ENCODE measurements at places on chromosomes 2 and 18.

GRCh38 chr2:24354957-24355356, 5.4 kb downstream of the ITSN2 start:
- no peak for DNase-seq

DNA sequence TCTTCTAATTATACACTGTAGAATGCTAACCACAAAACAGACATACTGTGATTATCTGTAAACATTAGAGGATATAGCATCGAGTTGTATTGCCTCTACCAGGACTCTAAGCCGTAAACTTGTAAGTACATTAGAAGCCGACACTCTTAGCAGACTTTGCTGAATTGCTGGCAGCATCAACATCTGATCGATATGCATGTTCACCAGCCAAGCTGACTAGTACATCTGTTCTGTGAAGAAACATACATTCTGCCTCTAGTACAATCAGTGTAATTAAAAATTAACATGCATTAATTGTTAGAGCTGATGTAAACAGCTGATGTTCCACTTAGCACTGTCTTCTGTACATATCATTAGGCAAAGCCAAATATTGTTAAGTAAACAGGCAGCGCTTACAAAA, 502.2 kb downstream of the NR4A2 start:
- no peak for DNase-seq

- peak; percentile 57 for DNase-seq
Observed at GRCh38 chr2:48607307-48608014, 10.2 kb upstream of the GTF2A1L start.

GRCh38 chr2:46642218-46642617, 162.9 kb downstream of the TMEM247 start:
- DNase-seq: no peak

DNA sequence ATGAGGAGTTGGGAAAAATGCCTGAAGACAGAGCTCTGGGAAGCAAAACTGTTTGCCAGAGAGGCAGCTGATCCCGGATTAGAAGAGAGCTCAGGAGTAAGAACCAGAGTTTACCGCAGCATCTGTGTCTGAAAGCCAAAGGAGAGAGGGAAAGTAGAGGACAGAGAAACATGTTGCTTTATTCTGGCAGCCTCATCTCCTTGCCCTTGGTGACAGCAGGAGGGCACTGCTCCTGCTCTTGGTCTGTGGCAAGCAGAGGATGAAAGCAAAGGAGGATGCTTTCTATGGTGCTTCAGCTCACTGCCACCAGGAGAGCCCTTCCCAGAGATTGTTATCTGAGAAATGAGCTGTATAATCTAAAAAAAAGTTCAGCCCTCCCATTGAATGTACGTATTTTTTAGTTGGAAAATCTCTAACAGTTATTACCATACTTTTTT, 7.7 kb downstream of the SLC1A4 start:
- DNase-seq: no peak

DNA sequence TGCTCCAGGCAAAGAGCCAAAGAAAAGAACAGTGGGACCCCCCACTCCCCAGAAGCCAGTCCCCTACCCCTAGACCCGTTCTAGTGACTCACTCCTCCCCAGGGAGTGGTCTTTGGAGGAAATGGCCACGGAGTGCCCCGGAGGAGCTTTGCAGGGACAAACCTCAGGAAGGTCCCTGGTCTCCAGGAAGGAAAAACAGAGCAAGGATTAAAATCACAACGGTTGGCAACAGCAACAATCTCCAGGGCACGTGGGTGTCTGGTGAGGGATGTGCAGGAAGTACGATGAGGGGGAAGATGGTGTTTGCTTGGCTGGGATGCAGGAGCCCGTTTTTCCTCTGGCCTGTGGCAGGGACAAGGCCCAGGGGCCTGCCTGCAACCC, 135.0 kb downstream of the SMAD2 start:
- no peak for DNase-seq

DNA sequence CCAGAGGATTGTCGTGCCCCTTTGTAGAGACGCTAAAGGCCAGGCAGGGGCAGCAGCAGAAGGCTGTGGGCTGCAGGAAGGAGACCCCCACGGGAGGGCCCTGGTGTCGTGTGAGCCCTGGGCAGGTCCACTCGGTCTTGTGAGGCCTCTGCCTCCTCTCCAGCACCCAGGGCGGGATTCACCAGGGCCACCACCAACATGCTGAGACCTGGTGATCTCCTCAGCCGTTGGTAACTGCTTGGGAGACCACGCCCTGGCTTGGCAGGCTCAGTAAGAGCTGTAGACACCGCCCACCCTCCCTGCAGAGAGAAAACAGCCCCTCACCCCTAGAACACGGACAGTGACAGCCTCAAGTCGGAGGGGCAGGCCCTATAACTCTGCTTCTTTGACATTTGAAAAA, 21.1 kb downstream of the MBP start:
- no peak for DNase-seq

GRCh38 chr2:222452422-222452950, 28.1 kb downstream of the SGPP2 start:
- peak; percentile 50 for DNase-seq

DNA sequence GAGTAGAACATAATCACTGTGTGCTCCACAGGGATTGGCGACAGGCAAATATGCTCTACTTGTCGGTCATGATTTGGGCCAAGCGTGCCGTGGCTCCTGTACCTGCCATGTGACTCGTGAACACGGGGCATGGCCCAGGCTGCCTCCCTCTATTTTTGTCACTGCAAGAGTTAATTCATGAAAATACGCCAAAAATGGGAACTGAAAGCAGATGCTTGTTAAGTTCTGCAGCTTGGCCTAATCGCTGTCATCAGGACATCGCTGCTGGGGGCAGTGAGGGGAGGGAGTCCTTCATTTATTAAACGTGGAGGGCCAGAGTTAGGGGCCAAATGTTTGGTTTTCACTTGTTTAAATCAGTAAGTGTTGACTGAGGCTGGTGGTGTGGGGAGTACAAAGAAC, 177.8 kb downstream of the BCL2 start:
- DNase-seq: no peak

- no peak for DNase-seq
Observed at GRCh38 chr2:209788925-209789324, 17.3 kb downstream of the UNC80 start.

- DNase-seq: peak; percentile 46
Observed at GRCh38 chr2:235055891-235056516, 104.2 kb downstream of the SH3BP4 start.

GRCh38 chr2:110820128-110820527, 87.8 kb downstream of the ACOXL start:
- no peak for DNase-seq

- no peak for DNase-seq
Observed at GRCh38 chr2:39618736-39619135, 47.0 kb upstream of the TMEM178A start.

Measured in urothelium cell line (cell line).